ENCODE measurements at places on chromosomes 1 and 21.

DNA sequence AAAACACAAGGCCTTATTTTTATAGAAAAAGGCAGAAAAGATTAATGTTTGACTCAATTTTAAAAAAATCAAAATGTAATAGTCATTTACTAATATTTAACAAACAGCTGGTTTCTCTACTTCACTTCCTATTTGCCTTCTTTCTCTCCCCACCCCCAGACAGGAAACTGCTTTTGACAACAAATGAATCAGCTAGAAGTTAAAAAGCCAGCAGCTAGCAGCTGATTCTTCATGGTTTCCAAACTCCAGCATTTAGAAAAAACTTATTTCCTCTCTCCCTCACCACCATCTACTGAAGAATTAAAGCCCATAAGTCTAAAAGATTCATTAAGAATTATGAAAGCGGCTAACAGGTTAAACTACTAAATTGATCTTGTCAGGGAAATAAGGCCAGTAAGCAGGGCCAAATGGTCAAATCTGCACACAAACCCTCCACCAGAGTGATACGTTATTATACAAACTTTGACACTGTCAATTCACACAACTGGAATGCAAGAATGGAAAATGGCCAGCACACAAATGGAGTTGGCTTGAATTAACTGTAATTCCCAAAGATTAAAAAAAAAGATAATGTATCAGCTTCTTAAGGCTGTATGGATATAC lies 4.0 kb downstream of the WDR26 start:
- no peak for DNase-seq

DNA sequence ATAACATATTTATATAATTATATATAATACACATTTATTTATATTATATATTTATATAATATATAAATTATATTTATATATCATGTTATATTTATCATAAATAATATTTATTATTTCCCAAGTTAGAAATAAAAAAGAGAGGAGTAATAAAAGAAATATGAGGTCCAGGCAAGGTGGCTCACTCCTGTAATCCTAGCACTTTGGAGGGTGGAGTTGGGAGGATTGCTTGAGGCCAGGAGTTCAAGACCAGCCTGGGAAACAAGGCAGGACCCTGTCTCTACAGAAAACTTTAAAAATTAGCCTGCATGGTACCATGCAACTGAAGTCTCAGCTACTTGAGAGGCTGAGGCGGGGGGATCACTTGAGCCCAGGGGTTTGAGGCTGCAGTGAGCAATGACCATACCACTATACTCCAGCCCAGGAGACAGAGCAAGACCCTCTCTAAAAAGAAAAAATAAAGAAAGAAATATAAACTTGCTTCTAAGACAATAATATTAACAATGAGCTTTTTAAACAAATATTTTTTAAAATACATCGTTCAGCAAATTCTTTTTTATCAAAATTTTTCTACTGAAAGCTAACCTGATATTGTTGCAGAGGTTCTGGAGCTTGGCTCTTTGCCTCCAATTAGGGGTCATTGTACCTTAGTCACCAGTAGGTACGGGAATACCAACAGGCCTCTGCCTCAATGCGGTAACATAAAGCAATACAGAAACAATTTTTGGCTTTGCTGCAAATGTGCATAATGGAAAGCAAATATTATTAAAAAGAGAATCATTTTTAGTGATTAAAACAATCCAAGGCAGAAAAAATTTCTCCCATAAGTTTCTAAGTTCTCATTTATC lies 290.0 kb downstream of the SETD4 start:
- no peak for DNase-seq

- DNase-seq, result no peak
Measured at GRCh38 chr1:30974536-30974935, 66.0 kb upstream of the SDC3 start.

- no peak for DNase-seq
Measured at GRCh38 chr1:112298558-112298957, 97.5 kb upstream of the CTTNBP2NL start.

DNA sequence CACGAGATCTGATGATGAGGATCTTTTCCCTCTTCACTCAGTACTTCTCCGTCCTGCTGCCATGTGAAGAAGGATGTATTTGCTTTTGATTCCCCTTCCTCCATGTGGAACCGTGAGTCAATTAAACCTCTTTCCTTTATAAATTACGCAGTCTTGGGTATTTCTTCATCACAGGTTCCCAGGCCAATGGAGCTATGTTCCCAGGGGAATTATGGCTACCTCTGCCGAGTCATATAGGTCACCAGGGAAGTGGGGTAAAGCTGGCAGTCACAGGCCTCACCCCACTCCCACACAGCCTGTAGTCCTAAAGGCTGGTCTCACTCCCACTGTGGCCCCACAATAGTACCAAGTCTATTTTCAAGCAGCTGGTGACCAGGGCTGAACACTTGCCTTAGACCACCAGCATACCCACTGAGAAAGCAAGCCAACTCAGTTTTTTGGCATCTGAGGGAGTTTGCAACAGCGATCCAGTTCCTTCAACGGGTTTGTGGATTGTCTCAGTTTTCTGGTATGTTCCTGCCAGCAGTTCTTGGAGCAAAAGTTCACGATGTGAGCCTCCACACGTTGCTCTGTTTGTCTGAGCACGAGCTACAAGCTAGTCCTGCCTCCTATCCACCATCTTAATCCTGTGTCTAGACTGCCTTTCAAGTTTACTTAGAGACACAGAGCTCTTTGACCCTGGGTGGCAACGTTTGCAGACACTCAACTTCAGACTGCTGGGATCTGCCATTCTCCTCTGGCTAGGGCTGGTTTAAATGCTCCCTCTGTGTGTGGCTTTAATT lies 104.5 kb downstream of the CENPF start:
- no peak for DNase-seq

- DNase-seq, result no peak
Measured at GRCh38 chr1:8662380-8663072, 154.9 kb downstream of the RERE start.

GRCh38 chr1:82565146-82565545 lies 764.4 kb downstream of the ADGRL2 start:
- no peak for DNase-seq

GRCh38 chr1:15184436-15185241 lies 31.1 kb downstream of the TMEM51 start:
- no peak for DNase-seq

DNA sequence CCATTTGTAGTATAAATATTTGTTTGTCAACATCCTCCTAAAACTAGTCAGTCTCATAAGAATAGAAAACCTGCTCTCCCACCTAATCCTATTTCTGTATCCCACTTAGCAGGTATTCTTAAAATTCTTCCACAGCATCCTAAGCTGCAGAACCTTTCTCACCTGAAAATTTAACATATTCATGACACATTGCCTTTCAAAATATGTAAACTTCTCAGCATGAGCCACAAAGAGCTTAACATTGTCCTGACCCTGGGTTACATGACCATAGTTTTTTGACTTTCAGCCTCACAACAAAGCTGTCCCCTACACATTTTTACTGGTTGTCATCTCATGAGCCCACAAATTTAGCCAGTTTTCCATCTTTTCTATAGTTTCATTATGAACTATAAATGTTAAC lies 712.1 kb downstream of the LTN1 start:
- DNase-seq, result no peak
